ENCODE measurements at places on chromosomes 3 and 15.

GRCh38 chr15:93300796-93301195, 211.8 kb upstream of the RGMA start:
- DNase-seq = no peak

- no peak for DNase-seq
Observed at GRCh38 chr3:52257911-52258310, 12.4 kb downstream of the PPM1M start.

DNA sequence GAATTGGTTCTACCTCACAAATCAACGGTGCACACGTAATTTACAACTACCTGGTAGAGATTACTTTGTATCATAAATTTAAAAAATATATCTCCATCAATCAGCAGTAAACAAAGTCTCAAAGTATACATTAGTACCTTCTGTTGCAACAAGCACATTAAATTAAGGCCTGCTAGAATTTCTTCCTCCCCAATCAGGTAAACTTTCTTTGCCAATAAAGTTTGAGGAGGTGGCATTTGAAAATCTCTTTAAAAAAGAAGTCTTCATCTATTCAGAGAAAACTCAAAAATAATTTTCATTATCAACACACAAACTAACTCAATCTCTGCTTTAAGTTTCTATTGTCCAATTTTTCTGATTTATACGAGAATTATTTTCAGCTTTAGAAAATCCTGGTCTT, 4.4 kb downstream of the CCNL1 start:
- no peak for DNase-seq

- no peak for DNase-seq
Observed at GRCh38 chr3:156516284-156516683, 38.6 kb downstream of the SSR3 start.

DNA sequence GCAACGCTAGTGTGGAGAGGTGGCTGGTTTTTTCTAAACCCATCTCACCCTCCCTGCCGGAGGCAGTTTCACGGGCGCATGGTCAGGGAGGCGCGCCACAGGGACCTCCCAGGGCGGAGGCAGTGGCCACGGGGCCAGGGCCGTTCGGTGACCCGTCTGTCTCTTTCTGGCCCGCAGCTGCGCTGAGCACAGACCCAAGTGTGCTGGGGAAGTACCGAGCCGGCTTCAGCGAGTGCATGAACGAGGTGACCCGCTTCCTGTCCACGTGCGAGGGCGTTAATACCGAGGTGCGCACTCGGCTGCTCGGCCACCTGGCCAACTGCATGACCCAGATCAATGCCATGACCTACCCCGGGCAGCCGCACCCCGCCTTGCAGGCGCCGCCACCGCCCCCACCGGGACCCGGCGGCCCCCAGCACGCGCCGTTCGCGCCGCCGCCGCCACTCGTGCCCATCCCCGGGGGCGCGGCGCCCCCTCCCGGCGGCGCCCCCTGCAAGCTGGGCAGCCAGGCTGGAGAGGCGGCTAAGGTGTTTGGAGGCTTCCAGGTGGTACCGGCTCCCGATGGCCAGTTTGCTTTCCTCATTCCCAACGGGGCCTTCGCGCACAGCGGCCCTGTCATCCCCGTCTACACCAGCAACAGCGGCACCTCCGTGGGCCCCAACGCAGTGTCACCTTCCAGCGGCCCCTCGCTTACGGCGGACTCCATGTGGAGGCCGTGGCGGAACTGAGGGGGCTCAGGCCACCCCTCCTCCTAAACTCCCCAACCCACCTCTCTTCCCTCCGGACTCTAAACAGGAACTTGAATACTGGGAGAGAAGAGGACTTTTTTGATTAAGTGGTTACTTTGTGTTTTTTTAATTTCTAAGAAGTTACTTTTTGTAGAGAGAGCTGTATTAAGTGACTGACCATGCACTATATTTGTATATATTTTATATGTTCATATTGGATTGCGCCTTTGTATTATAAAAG, 1.8 kb downstream of the HES1 start:
- no peak for DNase-seq

GRCh38 chr3:10198761-10199649, 34.3 kb downstream of the IRAK2 start:
- DNase-seq = no peak

GRCh38 chr3:58535531-58536500, 1.2 kb downstream of the ACOX2 start:
- DNase-seq = no peak

DNA sequence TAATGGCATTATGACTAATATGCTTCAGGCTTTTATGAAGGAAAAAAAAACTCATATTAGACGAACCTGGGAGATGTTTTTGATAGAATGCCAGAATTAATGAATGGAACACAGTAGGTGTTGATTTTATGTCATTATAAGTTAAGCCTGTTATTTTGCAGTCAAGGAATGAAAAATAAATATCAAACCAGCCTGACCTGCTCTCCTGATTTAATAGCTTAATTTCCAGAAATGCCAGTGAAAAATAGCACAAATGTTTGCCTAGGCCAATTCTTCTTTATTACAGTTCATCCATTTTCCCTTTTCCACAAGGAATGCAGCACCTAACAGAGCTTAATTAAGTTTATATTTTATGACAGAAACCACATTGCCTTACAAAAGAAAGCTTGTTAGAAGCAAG, 292.0 kb downstream of the TBL1XR1 start:
- DNase-seq = no peak
